ENCODE measurements at places on chromosomes 3 and 15.

GRCh38 chr3:87627316-87627715 lies 350.9 kb upstream of the POU1F1 start:
- DNase-seq: no peak

DNA sequence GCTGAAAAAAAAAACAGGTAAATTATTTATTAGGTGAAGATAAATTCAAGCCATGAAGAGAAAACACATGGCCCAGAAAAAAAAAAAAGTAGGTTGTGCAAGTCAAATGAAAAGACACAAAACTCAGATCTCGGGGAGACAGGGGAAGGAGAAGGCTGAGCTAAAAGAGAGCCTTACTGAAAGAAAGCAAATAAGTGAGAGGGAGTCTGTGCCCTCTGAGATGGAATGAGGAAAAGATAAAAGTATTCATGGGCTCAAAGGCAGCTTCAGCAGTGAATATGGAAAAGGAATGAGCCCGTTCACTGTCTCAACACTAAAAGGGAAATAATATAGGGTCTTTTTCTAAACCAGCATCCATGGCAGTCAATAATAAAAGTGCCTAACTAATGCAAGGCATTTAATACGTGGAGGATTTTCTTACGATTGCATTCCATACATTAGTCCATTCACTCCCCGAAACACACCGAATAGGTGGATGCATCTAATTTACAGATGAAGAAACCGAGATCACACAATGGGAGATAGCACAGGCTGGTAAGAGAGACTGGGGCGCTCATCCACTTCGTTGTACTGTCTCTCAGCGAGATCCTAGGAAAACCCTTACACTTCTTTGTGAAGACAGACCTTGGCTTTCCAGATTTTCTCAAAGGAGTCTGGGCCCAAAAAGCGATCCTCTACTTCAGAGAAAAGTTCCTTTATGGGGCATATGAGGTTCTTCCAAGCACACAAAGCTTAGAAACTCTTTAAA lies 1.1 kb downstream of the TFDP2 start:
- no peak for DNase-seq

DNA sequence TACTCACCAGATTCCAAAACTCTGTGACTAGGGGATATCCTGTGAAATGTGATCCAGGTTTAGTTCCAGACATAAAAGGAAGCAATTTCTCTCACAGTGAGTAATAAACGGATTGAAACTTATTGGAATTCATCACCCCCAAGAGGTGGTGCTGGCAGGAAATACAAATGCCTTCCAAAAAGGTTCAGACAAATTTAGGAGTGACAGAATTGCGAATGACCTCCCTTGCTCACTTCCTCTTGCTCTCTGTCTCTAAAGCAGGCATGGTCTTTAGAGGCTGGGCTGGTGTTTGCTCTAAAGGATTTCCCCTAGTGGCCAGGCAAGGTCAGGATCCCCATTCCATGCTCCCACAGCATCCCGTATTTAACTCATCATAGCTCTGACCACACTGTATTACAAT lies 449.4 kb upstream of the PPP2R3A start:
- DNase-seq: no peak

DNA sequence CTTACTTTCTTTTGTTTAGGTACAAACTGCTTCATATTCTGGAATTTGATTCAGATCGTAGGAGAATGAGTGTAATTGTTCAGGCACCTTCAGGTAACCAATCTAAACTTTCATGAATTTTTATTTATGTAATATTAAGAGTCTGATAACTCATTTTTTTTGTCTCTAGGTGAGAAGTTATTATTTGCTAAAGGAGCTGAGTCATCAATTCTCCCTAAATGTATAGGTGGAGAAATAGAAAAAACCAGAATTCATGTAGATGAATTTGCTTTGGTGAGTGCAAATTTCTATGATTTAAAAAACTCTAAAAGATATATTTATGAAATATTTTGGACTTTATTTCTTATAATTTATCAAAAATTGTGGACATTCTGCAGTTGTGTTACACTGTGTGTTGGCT lies 75.8 kb downstream of the ATP11B start:
- DNase-seq: no peak

- no peak for DNase-seq
Observed at GRCh38 chr3:181253796-181254195, 264.3 kb upstream of the DNAJC19 start.

DNA sequence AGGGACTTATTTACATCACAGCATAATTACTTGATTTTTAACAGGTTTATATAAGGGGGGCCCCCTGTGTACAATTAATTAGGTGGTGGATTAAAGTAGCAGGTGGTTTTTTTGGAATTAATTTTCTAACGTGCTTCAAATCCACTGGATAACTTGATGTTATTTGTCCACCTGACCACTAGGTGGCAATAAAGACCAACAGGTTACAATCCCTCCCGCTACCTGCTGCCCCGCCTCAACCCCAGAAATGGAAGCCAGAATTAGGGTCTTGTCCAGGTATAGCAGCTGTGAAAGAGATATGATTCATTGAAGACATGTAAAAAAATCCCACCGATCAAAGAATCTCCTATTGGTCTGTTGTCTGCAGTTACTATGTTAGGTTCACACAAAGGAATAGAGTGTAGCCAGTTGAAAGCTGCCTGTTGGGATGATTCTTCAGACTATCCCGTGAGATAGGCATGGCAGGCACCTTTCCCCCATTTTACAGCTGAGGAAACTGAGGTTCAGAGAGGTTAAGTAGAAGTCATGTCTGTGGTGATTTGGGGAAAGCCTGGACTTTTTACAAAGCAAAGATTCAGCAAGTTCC lies 44.0 kb downstream of the MFSD1 start:
- no peak for DNase-seq

- DNase-seq: no peak
Observed at GRCh38 chr15:95368191-95368590, 962.3 kb upstream of the NR2F2 start.

DNA sequence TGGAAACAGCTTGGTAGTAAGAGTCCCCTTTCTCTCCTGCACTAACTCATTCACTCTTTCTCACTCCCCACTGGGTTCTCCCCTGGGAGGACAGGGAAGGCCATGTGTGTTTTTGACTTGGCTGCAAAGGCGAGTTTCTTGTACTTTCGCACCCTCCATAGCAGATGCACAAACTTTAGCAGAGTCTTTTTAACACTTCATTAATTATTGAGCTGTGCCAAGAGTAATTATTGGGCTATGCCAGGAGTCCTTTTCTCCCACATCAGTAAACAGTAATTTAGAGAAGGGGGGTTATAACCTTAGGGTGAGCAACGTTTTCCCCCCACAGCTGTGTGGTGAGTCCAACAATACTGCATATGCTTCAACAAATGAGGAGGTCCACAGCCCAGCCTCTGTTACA lies 224.4 kb upstream of the ATP11B start:
- no peak for DNase-seq

- DNase-seq: no peak
Observed at GRCh38 chr3:24480497-24480896, 14.2 kb downstream of the THRB start.

DNA sequence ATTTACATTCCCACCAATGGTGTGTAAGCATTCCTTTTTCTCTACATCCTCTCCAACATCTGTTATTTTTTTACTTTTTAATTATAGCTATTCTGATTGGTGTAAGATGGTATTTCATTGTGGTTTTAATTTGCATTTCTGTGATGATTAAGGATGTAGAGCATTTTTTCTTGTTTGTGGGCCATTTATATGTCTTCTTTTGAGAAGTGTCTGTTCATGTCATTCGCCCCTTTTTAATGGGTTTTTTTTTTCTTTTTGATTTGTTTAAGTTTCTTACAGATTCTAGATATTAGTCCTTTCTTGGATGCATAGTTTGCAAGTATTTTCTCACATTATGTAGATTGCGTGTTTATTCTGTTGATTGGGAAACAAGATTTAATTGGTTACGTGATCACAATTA lies 14.2 kb downstream of the RAP2B start:
- DNase-seq: no peak

DNA sequence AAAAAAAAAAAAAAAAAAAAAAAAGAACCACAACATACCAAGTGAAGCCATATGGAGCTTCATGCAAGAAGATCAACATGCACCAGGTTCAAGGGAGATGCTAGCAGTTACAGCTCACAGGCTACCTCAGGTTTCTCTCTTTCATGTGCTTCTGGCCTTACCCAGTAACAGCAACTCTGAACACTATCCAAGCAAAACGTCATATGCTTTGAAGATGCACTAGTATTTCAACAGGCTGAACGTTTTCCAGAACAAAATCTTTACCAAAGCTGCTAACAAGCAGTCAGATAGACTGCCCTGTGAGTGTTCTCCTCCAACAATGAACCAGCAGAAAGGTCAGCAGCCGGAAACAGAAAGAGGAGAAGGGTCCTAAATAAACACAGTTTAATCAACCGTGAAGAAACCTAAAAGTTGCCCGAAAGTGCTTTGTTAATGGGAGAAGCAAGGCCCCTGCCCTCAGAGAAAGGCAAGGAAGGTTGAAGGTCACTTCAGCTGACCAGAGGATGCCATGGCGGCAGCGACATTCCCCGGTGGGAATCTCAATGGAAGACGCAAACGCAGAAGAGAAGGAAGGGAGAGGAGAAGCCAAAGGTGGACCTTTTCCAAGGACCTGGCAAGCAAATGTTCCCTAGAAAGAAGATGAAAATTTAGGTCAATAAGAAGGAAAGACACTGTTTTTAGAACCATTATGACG lies 80.1 kb downstream of the CCNL1 start:
- no peak for DNase-seq

GRCh38 chr3:61632568-61633175 lies 71.3 kb downstream of the PTPRG start:
- no peak for DNase-seq
